Breast epithelium (tissue), 4 donors: ENCODE measurements at places on chromosomes 5 and 9. TPM values are rescaled to one million over a fixed set of nuclear protein-coding genes. Genes with fewer than 3 reads are reported as not detected.
A peak's percentile ranks its signal among the peaks of the same experiment; 100 is the strongest.

TAF11L14 gene
- total RNA-seq: not detected

MARCHF11 gene
- not detected for total RNA-seq

IGIP gene
- total RNA-seq: 23.1 TPM

TXNDC8 gene
- not detected for total RNA-seq

- H3K27me3 ChIP-seq: no peaks in the 10 kb centered on the region
- H3K36me3 ChIP-seq: no peaks in the 10 kb centered on the region
- no peak for DNase-seq
- H3K4me3 ChIP-seq: no peak overlapping the region
- no peaks in the 10 kb centered on the region for H3K4me1 ChIP-seq
- H3K27ac ChIP-seq: no peak overlapping the region
Observed at GRCh38 chr9:97366476-97366875, 45.4 kb upstream of the TDRD7 start.

DNA sequence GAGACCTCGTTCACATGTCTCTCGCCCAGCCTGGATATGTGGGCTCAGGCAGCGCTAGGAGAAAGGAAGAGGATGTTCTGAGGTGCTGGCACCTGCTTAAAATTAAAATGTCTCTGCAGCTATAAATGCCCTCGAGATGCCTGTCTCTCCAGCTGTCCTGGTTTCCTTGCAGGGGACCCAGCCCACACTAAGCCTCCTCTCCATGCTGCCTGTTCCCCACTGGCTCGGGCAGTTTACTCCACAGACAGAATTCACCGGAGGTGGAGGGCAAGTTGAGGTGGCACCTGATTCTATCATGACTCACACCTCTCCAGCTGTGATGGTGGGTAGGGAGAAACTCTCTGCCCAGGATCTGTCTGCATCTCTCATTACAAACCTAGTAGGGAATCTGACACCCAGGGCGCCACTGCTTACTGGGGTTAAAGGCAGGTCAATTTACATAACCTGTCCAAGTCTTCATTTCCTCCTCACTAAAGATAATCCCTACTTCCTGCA is 420.9 kb downstream of the SPOCK1 start:
- no peaks in the 10 kb centered on the region for H3K36me3 ChIP-seq
- H3K4me3 ChIP-seq: no peak overlapping the region
- H3K27me3 ChIP-seq: no peaks in the 10 kb centered on the region
- no peak for DNase-seq
- H3K27ac ChIP-seq: no peak overlapping the region
- no peaks in the 10 kb centered on the region for H3K4me1 ChIP-seq

DNA sequence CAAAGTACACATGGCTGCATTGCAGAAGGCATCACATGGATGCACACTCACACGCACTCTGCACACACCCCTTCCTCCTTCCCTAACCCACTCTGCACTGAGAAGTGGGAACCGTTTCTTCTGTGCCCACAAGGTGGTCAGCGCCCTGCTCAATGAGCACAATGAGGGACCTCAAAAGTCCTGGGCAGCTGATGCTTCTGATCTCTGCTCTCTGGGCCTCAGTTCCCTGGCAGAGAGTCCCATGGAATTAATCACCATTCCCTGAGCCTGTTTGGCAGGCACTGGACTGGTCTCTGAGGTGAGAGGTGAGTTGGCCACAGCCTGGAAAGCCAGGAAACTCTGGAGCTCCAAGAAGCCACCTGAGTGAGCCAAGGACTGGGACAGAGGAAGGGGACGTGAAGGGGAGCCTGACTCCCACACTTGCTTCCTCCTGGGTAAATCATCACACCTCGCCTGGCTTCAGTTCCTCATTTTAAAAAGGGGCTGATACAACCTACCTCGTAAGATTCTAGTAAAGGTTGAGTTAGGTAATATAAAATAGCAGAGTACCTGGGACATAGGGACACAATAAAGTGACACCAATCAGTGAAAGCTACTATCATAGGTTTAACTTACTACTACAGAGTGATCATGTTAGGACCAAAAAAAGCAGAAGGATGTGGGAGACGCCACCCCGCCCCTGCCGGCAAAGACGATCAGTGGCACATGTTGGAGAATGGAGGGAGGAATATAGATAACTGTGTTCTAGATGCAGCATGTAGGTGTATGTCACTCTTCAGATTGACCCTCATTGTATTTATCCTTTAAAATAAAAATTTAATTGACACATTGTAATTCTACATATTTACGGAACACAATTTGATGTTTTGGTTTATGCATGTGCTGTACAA is 21.1 kb upstream of the IGFBPL1 start:
- H3K4me1 ChIP-seq: no peaks in the 10 kb centered on the region
- H3K4me3 ChIP-seq: no peak overlapping the region
- no peak overlapping the region for H3K27ac ChIP-seq
- no peaks in the 10 kb centered on the region for H3K27me3 ChIP-seq
- H3K36me3 ChIP-seq: no peaks in the 10 kb centered on the region

DNA sequence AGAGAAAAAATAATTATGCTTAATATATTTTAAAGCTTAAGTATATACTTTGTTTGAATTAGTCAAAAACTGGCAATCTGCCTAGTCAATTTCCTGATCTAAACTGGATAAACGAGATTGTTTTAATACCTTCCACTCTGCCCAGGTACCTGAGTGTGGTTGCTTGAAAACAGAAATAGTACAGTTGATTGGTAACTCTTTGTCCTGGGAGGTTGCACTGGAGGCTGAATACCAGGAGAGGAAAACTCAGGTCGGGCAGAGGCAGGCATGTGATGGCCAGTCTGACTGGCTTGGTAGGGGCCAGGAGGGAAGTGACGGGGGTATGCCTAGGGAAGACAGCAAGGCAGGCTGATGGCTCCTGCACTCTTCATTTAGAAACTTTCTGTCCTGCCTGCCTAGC is 80.2 kb downstream of the PIK3R1 start:
- no peak overlapping the region for H3K4me3 ChIP-seq
- no peak for DNase-seq
- peak overlapping the region; percentile 83 for H3K27ac ChIP-seq

DNA sequence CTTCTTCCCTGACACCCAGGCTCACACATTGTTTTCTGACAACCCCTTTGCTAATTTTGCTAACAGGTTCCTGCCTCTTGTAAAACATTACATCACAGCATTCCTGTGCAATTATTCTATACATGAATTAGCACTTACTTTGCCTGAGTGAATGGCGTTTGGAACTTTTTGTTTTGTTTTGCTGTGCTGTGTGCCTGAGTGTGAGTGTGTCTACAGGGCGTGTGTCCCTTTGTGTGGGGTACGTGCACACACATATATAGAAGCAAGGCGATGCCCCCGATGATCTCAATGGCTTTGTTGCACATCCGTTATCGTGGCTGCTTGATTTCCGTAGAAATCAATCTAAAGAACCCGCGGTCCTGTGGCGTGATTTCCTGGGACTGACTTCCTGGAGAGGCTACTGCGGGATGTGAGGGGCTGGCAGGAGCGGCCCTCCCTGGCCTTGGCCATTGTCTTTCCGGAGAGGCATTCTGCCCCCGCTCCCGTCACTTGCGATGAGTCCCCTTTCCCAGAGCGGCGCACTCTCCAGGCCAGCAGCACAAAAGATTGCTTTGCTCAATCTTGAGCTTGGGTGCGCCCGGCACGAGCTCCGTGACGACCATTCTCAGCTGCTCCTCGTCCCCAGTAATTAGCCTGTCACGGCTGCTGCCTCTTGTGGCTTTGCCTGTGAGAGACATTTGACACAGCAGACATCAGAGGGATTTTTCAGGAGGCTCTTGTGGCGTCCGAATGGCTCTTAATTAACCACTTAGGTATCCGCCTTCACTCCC is 398.1 kb upstream of the IRX1 start:
- no peak overlapping the region for H3K4me3 ChIP-seq
- H3K36me3 ChIP-seq: no peaks in the 10 kb centered on the region
- no peak overlapping the region for H3K27ac ChIP-seq

DNA sequence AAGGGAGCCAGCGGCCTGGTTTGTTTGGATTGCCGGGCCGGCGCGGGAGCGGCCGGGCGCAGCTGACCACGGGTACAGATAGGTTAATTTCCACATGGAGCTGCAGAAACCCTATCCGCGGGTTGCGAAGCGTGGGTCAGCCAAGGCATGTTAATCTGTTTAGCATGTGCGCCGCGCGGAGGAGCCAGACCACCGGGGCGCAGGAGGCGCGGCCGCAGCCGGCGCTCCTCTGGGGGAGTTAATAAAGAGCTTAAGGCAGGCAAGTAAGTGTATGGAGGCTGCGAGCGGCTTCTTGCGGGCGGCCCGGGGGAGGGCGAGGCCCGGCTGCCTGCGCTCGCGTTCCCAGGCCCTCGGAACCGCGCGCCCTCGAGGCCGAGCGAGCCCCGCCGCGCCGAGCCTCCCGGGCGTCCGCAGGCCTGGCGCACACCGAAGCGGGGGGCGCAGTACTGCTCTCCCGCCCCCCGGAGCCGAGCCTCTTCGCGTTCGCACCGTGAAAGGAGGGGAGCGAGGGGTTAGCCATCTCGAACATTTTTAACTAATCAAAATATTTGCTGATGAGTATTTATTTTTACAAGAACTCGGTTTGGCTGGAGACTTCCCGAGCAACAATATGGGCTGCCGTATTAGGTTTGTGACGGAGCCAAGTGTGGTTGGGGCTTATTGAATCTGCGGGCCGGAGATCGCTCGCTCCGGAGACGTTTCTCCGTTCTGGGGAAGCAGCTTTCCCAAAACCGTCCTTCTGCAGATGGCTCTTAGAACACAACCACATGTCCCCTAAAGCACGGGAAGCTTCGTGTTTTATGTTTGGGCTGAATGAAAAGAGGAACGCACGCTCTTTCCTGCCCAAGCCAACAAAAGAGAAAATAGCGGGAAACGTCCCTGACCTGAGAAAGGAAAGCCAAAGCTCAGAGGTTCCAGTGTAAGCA is 28.8 kb downstream of the FOXD1 start:
- H3K4me1 ChIP-seq: no peaks in the 10 kb centered on the region
- H3K27ac ChIP-seq: no peak overlapping the region

- H3K27ac ChIP-seq: no peak overlapping the region
- no peak overlapping the region for H3K4me3 ChIP-seq
- H3K27me3 ChIP-seq: no peaks in the 10 kb centered on the region
- H3K36me3 ChIP-seq: no peaks in the 10 kb centered on the region
Observed at GRCh38 chr9:16153221-16153620, 600.4 kb downstream of the CCDC171 start.

DNA sequence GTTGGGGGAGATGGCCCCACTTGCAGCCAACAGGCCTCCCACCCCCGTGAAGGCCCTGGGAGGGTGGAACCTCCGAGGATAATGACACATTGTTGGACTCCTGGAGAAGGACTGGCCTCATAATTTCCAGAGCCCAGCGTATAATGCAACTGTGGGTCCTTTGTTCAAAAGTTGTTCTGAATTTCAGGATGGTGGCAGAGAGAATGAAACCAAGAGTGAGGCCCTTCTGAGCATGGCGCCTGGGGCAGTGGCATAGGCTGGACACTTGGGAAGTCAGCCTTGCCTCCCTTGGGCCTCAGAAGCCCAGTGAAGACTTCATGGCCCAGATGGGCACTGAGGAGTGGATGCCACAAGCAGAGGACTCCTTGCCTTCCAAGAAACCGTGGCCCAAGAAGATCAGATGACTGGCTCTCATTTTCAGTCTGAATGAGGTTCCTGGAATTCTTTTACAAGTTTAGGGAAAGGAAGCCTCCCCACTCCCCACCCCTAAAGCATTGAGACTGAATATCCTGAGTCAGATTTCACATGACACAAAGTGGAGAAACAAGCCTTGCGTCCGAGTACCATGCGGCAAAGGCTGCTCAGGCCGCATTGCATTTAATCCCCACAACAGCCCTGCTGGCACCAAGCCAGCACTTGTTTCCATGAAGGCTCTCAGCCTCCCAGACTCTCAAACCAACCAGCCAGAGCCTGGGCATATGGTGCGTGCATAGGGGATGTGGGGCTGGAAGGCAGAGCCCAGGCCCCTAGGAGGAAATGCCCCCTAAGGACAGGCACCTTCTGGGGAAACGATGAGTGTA is 96.7 kb upstream of the SMIM23 start:
- DNase-seq: no peak

DNA sequence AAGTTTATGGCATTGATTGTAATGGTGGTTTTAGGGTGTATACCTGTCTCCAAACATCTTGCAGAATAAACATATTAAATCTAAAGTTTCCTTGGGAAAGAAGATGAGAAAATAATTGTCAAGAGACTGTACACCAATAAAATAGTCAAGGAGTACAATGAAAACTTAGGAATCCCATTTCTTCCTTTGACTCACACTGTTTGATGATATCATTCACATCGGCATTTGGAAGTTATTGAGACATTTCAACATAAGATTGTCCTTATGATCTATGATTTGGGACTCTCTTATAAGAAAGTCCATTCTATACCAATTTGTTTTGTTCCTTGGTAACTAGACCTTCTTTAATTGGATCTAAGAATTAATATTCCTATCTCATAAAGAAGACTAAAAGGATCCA is 482.7 kb downstream of the RAB3C start:
- no peak overlapping the region for H3K4me3 ChIP-seq
- H3K4me1 ChIP-seq: no peaks in the 10 kb centered on the region
- no peaks in the 10 kb centered on the region for H3K27me3 ChIP-seq
- H3K27ac ChIP-seq: no peak overlapping the region
- no peak for DNase-seq
